NCI-H2029 (cell line): ENCODE measurements at places on chromosomes 7 and 10.
A peak's percentile ranks its signal among the peaks of the same experiment; 100 is the strongest.

GRCh38 chr7:89761173-89761572 lies 393.1 kb upstream of the STEAP1 start:
- DNase-seq: no peak

GRCh38 chr10:120205368-120206018 lies 251.5 kb upstream of the PLPP4 start:
- no peak for DNase-seq

- DNase-seq: peak; percentile 34
These were observed 3.7 kb upstream of the STK32C start for GRCh38 chr10:132311338-132311939.

DNA sequence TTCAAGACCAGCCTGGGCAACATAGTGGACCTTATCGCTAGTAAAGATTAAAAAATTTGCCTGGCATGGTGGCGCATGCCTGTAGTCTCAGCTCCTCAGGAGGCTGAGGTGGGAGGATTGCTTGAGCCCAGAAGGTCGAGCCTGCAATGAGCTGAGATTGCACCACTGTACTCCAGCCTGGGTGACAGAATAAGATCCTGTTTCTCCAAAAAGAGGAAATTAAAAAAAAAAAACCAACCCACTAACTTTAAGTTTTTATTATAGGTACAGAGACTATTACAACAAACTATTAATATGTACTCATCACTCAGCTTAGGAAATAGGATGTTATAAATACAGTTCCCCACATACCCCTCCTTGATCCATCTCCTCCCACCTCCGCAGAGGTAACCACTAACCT lies 30.2 kb downstream of the DHTKD1 start:
- DNase-seq: no peak

DNA sequence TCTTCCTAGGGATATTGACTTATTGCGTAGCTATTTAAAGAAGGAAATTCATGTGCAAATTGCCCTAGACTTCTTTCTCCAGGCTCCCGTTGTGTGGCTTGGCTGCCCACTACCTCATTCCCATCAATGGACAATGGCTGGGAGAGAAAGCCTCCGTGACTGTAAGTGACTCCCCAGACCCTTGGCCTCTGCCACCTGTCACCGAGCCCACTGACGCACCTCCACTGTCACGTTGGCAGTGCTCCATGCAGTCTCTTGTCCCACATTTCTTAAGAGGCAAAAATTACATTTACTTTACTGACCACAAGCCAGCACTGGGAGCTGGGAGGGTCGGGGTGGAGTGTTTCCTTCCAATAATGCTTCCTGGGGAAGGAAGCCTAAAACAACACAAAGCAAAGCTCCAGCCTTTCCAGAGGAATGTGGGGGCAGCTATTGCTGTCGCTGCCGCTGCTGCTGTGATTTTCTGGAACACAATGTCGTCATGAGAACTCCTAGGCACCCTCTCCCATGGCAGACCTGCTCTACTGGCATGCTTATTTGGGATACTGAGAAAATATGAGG lies 89.7 kb upstream of the STEAP1B start:
- DNase-seq: peak; percentile 38

DNA sequence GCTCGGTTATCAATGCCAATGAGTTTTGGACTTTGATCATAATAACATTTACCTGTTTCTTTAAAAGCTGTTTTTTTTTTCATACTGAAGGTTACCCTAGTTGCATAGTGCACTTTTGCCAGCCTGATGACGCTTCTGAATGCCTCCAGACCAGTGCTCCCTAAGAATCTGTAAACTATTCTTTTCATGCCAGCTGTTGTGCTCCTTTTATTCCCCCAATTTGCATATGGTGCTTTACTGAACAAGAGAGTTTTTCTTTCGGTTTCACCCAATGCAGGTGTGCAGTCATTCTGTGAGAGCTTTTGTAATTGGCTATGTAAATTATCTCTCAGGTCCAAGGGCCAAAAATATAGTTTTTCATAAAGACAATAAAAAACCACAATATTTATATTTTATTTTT lies 48.1 kb upstream of the GLCCI1 start:
- DNase-seq: peak; percentile 84

- DNase-seq: no peak
These were observed 36.8 kb downstream of the HK1 start for GRCh38 chr10:69315100-69315542.

DNA sequence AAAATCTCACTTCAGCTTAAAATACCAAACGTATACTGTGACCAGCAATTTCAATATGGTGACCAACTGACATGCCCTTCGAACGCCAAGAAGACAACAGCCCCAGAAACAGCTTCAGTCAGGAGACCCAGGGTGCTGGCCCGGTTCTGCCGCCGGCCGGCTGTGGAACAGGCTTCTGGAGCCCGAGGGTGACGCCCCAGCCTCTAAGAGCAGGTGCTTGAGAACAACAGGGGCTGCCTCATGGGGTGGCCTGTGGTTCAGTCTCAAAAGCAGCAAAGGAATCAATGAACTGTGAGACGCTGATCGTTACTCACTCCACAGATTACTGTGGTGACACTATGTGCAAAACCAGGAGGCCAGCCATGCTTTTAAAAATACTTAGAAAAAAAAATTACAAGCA lies 17.3 kb downstream of the GPER1 start:
- DNase-seq: no peak

DNA sequence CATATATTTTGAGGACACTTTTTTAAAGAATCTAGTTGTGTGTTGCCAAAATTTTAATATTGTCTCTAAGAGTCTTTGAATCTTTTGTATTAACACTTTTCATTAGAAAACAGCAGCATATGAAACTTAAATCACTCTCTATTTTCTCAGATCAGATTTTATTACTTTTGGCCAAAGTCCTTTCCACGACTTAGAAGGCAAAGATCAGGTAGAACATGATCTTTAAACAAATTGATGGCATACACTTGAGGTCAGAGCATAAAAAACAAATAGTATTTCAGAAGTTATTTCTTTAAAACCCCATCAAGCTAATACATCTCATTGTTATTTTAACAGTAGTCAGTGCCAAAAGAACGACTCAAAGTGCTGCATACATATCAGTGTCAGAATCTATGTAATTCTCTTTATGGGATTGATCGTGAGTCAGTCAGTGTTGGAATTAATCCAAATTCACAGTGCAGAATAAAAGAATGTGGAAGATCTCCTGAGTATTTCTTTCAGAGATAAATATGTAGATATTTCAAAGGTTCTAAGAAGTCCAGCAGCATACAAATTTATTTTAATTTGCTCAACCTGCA lies 9.6 kb upstream of the AGMO start:
- no peak for DNase-seq

GRCh38 chr7:156819733-156820295 lies 73.2 kb downstream of the LMBR1 start:
- DNase-seq: no peak

DNA sequence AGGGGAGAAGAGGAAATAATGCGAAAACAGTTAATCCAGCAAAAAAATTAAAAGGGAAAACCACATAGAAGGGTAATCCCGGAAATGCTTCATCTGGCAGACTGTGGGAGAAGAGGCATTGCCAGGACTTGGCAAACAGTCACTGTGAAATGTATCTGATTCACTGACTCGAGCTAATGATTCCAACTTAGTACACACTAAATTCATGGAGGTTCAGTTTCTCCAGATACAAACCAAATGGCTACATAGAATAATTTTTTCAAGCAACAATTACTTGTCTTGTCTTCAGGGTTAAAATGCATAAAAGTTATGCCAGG lies 36.4 kb downstream of the GDI2 start:
- no peak for DNase-seq

- DNase-seq: no peak
These were observed 16.1 kb downstream of the DYDC2 start for GRCh38 chr10:80372675-80373074.

GRCh38 chr7:27080844-27081436 lies 14.9 kb downstream of the HOXA1 start:
- DNase-seq: no peak

DNA sequence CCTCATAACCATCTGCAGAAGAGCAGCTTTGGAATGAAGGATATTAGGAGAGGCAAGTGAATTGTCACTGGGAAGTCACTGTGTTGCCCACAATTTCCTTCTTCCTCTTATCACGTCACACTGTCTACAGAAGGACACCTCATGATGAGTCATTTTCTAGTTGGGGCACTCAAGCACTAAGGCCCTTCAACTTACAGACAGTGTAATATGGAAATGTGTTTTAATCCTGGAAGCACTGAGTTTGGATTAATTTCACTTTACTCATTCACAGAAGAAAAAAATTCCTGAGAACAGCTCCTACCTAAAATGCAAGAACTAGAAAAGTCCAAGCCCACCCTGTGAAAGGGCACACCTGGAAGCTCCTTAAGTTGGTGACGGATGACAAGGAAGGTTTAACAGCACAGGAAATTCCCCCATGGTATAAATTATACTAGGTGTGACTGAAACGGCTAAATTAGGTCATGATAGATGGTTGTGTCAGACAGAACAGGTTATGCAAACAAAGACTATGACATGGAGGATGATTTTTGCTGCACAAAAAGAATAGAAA lies 56.6 kb downstream of the PARD3 start:
- DNase-seq: no peak

- DNase-seq: peak; percentile 46
These were observed 129.3 kb downstream of the PKD1L1 start for GRCh38 chr7:47818796-47819606.

- DNase-seq: no peak
These were observed 87.3 kb downstream of the PAXIP1 start for GRCh38 chr7:154915600-154915999.

DNA sequence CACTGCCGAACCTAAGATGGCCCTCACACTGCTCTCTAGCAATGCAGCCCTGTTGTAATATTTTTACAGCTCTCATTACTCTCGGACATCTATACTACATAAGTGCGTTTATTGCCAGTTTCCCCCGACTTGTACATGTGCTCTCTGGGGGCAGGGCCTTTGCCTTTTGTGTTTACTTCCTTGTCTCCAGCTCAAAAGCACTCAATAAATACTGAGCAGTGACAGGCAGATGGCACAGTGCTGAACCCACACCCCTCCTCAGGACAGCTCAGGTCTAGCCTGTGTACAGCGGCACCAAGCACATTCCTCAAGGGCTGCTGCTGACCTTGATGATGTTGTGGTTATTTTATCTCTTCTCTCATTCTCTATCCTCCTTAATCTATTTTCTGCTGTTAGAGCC lies 68.0 kb upstream of the ELMO1 start:
- DNase-seq: no peak

DNA sequence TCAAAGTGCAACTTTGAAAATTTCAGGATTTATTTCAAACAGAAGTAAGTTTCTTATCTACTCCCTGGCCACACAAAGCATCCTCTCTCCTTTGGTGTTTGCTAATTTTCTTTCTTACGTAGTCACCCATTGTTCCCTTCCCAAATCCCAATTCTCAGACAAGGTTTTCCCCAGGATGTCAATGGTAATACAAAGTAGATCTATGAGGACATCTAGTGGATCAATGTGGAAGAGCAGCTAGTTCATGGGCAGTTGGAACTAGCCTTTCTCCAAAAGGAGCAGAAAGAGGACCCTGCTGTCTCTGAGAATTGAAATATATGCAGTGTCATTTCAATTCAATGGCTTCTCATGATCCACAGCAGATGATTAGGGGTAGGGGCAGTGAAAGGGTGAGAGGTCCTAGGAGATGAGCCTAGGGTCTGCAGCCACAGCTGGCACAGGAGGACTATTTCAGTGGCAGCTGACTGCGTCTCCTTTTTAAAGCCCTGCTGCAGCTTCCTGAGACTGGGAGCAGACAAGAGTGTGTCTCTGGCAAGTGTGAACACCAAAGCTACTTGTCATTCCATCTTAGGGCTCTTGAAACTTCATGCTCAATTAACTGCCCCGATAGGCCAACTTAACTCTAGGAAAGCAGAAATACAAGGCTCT lies 632.6 kb downstream of the KCNMA1 start:
- DNase-seq: no peak

- no peak for DNase-seq
These were observed 13.1 kb upstream of the BRAF start for GRCh38 chr7:140937702-140938264.
